ENCODE measurements at places on chromosomes 2 and 18.
A peak's percentile ranks its signal among the peaks of the same experiment; 100 is the strongest.

GRCh38 chr2:144835634-144836350 is 315.9 kb upstream of the ZEB2 start:
- DNase-seq, result no peak

- peak; percentile 19 for DNase-seq
These were observed 479.7 kb downstream of the PARD3B start for GRCh38 chr2:205024822-205025518.

- no peak for DNase-seq
These were observed 31.2 kb upstream of the TBR1 start for GRCh38 chr2:161384864-161385263.

DNA sequence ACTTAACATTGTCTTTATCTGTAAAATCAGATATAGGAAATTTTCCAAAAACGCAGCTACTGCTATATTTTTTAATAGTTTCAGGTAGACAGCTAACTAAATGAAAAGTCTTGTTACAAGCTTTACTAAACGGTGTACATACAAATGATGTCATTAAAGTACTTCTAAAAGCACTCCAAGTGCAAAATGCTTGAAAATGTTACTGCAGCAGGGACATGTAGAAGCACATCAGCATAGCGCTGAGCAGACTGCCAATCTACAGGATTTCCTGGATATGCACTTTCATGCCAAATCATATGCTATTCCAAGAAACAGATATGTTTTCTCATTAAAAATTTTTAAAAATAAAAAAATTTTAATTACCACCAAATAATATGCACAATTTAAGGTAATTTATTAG is 61.7 kb downstream of the SMAD2 start:
- no peak for DNase-seq

- DNase-seq, result peak; percentile 84
These were observed 138.2 kb downstream of the MBD2 start for GRCh38 chr18:54086046-54086802.

GRCh38 chr18:79584491-79585394 is 94.9 kb upstream of the CTDP1 start:
- no peak for DNase-seq

- no peak for DNase-seq
These were observed 3.3 kb upstream of the GALNT14 start for GRCh38 chr2:31141443-31142085.

- no peak for DNase-seq
These were observed 492 bp downstream of the KIF5C start for GRCh38 chr2:148875387-148876051.

- no peak for DNase-seq
These were observed 159.2 kb downstream of the RIT2 start for GRCh38 chr18:42956287-42956686.

DNA sequence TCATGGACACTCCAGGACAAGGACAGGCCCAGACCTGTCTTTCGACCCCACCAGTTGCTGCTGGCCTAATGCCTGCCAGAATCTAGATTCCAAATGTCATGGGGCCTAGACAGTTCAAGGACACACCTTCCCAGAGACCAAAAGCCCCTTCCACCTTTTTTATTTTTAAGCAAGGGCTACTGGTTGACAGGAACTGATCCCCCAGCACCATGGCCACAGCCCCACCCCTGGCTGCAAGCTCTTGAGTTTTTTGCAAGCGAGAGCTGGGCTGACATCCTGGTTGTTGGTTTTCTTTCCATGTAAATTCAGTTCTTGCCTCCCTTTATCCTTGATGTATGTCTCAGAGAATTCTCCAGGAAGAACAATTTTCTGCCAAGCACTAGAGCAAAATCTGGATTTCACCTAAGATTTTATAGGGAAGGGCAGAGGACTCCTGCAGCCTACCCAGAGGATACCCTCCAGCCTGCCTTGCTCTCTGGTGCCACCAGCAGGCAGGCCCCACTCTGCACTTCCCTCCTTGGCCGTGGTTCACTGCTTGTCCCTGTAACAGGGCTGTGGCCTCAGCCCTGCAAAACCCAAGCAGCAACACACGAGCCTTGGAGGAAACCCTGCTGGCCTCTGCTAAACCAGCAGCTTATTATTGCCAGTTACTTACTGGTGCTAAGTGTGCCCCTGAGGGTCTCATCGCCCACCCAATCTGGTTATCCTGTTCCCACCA is 97.7 kb downstream of the TWIST2 start:
- peak; percentile 3 for DNase-seq

DNA sequence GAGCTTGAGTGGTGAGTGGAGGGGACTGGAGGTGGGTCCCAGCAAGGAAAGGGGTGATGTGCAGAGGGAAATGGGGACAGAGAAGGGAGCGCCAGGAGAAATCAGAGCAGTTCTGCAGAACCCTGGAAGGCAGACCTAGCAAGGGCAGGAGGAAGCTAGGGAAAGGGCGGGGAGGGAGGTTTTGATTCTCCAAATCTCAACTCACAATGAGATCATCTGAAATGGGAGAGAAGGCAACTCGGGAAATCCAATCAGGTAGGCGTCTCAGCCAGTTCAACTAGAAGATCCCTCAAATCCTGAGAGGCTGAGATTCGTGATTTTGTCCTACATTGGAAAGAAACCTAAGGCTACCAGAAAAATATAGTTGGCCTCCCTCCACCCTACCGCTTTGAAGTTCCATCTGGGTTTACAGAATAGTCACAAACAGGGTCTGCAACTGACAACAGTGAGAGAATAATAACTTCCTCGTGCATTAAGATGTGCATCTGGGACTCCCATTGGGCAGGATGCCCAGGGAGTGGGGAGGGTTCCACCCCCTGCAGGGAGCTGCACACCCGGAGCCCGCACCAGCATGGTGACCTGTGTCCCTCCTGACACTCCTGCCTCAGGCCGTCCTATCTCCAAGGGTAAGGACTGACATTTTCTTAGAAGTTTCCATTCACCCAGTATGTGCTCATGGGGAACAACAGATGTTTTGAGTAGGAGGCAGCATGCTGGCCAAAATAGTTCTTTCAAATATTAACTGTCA is 113.3 kb upstream of the ODC1 start:
- DNase-seq, result no peak
